ENCODE measurements at places on chromosomes 7 and 10.

GRCh38 chr10:78960316-78960800 is 108.4 kb upstream of the ZMIZ1 start:
- H3K4me3 ChIP-seq: no peak overlapping the region
- H3K4me1 ChIP-seq: no peaks in the 10 kb centered on the region
- no peaks in the 10 kb centered on the region for H3K36me3 ChIP-seq
- H3K27me3 ChIP-seq: no peaks in the 10 kb centered on the region
- DNase-seq: no peak

DNA sequence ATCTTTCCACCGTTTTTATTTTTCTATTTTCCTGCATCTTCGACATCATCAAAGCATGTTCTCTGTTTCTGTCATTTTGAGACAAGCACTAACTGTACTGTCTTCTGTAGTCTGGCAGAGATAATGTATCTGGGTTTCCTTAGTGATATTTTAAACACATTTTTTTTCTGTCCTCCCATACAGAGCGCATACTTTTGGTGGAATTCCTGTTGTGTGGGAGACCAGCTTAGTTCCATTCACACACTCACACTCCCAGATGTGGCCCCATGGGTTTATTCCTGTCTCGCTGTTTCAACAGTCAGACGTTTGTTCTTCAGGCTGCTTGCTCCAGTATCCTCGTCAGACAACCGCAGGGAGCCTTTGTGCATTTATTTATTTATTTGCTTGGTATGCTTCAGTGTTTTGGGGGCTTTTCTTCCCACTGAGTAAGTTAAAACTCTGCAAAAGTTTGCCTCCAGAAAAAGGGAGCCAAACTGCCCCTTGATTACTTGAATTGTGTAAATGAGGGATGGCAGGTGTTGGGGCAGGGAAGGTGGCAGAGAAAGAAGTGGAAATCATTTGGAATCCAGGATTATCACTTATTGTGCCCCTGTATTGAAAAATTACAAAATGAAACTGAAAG is 456.8 kb upstream of the KLF6 start:
- no peaks in the 10 kb centered on the region for H3K36me3 ChIP-seq
- peaks cover 14% of the 10 kb centered on the region for H3K27me3 ChIP-seq
- peaks cover 44% of the 10 kb centered on the region for H3K4me1 ChIP-seq
- H3K27ac ChIP-seq: no peak overlapping the region
- H3K4me3 ChIP-seq: no peak overlapping the region

DNA sequence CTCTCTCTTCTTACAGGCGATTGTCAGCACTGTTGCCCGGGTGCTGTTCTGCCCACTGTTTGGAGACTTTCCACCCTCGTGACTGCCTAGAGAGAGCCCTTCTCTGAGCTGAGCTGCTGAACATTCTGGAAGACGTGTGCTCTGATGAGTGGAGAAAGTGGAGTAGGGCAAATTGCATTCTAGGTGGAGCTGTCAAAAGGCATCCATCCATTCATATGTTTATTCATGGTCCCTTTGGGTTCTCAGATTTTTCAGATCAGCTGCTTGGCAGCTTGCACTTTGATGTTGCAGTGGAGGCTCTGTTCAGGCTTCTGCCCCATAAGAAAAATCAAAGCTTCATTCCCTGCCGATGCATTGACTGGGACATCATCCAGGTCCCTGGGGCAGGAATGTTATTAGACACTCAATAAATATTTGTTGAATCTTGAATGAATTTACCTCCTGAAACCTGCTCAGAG is 120.7 kb upstream of the EEPD1 start:
- H3K27ac ChIP-seq: no peak overlapping the region
- H3K36me3 ChIP-seq: no peaks in the 10 kb centered on the region
- no peak overlapping the region for H3K4me3 ChIP-seq
- DNase-seq: no peak

- H3K4me3 ChIP-seq: no peak overlapping the region
- H3K27me3 ChIP-seq: no peaks in the 10 kb centered on the region
- no peak overlapping the region for H3K27ac ChIP-seq
- no peaks in the 10 kb centered on the region for H3K36me3 ChIP-seq
- H3K4me1 ChIP-seq: peaks cover 1% of the 10 kb centered on the region
Measured at GRCh38 chr10:119450606-119451299, 91.8 kb downstream of the RGS10 start.

DNA sequence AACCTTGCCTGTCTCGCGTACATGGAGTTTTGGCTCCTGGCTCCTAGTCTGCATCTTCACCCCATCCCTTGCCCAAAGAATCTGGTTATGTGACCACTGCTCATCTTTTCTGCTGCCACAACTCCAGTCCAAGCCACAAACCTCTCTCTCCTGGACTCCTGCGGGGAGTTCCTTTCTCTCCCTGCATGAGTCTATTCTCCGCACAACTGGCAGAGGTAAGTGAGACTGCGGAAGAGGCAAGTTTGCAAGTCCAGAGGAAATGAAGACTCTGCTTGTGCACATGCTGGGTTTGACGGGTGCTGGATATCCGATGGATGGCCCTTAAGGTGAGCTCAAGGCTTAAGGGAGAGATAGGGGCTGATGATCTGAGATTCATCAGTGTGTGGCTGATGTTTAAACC is 61.0 kb downstream of the TRUB1 start:
- H3K4me3 ChIP-seq: no peak overlapping the region
- H3K4me1 ChIP-seq: no peaks in the 10 kb centered on the region
- no peak for DNase-seq
- no peaks in the 10 kb centered on the region for H3K36me3 ChIP-seq
- H3K27ac ChIP-seq: no peak overlapping the region

GRCh38 chr10:6212806-6213205 is 10.1 kb downstream of the PFKFB3 start:
- no peak overlapping the region for H3K27ac ChIP-seq
- DNase-seq: no peak
- no peak overlapping the region for H3K4me3 ChIP-seq
- peaks cover 34% of the 10 kb centered on the region for H3K36me3 ChIP-seq

DNA sequence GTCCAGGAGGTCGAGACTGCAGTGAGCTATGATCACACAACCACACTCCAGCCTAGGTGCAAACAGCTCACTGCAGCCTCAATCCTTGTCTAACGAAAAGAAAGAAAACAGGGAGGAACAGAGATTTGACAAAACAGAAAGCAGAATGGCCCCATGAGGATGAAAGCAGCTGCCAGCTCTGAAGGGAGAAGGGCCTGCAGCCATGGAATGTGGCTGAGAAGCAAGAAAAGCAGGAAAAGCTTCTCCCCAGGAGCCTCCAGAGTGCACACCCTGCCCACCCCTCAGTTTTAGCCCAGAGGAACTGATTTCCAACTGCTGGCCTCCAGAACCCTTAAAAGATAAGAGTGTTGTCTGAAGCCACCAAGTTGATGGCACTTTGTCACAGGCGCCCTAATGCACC is 13.0 kb downstream of the ESYT2 start:
- H3K36me3 ChIP-seq: no peaks in the 10 kb centered on the region
- no peaks in the 10 kb centered on the region for H3K27me3 ChIP-seq
- peak overlapping the region; percentile 98 for H3K27ac ChIP-seq
- H3K4me3 ChIP-seq: peak overlapping the region; percentile 94
- DNase-seq: no peak
- H3K4me1 ChIP-seq: peaks cover 99% of the 10 kb centered on the region

- peaks cover 26% of the 10 kb centered on the region for H3K27me3 ChIP-seq
- no peaks in the 10 kb centered on the region for H3K4me1 ChIP-seq
- no peak overlapping the region for H3K4me3 ChIP-seq
- DNase-seq: no peak
Measured at GRCh38 chr10:122168598-122169394, 102.3 kb upstream of the BTBD16 start.

DNA sequence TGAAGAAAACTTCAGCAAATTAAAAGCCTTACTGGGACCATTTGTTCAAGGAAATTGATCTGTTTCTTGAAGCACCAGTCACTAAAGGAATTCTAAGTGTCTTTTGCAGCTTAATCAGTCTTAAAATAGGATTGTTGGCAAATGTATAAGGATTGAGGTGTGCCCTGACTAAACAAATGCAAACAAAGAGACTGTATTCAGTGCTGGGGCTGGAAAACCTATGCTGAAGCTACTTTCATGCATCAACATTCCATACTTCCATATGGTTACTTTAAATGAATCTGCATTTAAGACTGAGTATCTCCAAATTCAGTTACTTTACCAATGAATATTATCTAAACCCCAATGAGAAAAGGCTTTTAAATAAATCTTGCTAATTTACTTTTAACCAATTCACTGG is 183.3 kb downstream of the ELAPOR2 start:
- no peak for DNase-seq
- H3K36me3 ChIP-seq: no peaks in the 10 kb centered on the region
- no peak overlapping the region for H3K27ac ChIP-seq
- H3K4me1 ChIP-seq: no peaks in the 10 kb centered on the region
- no peak overlapping the region for H3K4me3 ChIP-seq

DNA sequence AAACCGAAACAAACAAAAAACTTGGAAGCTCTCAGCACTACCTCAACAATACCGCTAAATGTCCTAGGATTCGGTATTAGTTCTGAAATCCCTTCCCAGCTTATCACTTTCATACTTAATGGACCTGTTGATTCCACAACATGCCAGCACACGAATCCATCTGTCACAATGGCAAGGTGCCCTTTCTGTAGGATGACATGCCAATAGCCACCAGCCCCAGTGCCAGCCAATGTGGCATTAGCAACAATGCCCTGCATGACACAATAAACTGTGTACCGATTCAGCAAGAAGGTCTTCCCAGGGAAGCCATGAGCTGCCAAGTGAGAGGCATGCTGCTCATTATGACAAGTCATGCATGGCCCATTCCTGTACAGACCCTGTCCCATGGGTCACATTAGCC is 35.6 kb upstream of the CHCHD3 start:
- H3K4me1 ChIP-seq: no peaks in the 10 kb centered on the region
- H3K27ac ChIP-seq: no peak overlapping the region
- H3K36me3 ChIP-seq: no peaks in the 10 kb centered on the region
- peaks cover 20% of the 10 kb centered on the region for H3K27me3 ChIP-seq
- H3K4me3 ChIP-seq: no peak overlapping the region

DNA sequence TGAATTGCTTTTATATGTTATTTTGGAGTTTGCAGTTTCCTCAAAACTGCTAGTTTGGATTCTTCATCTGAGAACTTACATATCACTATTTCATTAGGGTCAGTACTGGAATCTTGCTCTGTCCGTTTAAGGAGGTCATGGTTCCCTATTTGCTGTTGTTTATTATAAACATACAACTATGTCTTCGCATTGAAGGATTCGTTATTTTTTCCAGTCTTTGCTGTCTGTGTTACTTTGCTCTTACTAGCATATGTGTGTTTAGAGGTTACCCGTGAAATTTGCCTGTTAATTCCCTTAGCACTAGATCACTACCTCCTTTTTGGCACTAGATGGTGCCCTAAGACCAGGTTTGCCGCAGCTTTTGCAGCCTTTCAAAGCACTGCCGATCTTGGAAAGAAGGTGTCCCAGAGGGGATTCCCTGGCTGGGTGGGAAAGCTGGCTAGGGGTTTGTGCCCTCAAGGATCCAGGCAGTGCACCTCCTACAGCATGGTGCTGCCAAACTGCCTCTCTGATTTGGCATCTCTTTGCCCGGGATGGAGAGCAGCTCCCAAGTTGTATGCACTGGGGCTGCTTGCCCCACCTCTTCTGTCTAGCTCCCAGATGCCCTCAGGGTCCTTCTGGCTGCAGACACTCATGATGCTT is 103.1 kb upstream of the APBB1IP start:
- H3K27me3 ChIP-seq: no peaks in the 10 kb centered on the region
- H3K36me3 ChIP-seq: peaks cover 5% of the 10 kb centered on the region
- DNase-seq: peak; percentile 69
- H3K27ac ChIP-seq: peak overlapping the region; percentile 89
- peaks cover 10% of the 10 kb centered on the region for H3K4me1 ChIP-seq

GRCh38 chr7:142460402-142461117 is 202.7 kb upstream of the PRSS58 start:
- H3K27me3 ChIP-seq: no peaks in the 10 kb centered on the region
- DNase-seq: no peak
- H3K27ac ChIP-seq: no peak overlapping the region
